Breast epithelium (tissue), 4 donors: ENCODE measurements at places on chromosomes 4 and X. TPM values are rescaled to one million over a fixed set of nuclear protein-coding genes. Genes with fewer than 3 reads are reported as not detected.

DNA sequence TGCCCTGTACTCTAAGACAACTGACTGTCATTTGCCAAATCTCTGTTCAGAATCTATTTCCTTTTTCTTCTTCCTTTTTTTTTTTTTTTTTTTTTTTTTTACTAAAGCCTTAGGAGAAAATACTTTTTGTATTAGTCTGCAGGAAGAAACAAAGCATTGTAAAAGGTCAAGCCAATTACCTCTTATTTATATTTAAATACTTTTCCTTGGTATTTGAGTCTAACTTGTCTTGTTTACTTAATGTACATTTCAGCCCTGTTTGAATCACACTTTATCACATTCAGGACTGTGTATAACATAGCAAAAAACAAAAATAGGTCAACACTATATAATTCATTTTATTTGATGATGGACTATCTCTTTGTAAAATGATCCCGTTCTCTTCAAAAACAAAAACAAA is 262.2 kb downstream of the RPA4 start:
- no peak overlapping the region for H3K4me3 ChIP-seq
- DNase-seq, result no peak
- H3K27ac ChIP-seq, result no peak overlapping the region
- H3K36me3 ChIP-seq, result no peaks in the 10 kb centered on the region
- no peaks in the 10 kb centered on the region for H3K4me1 ChIP-seq

DNA sequence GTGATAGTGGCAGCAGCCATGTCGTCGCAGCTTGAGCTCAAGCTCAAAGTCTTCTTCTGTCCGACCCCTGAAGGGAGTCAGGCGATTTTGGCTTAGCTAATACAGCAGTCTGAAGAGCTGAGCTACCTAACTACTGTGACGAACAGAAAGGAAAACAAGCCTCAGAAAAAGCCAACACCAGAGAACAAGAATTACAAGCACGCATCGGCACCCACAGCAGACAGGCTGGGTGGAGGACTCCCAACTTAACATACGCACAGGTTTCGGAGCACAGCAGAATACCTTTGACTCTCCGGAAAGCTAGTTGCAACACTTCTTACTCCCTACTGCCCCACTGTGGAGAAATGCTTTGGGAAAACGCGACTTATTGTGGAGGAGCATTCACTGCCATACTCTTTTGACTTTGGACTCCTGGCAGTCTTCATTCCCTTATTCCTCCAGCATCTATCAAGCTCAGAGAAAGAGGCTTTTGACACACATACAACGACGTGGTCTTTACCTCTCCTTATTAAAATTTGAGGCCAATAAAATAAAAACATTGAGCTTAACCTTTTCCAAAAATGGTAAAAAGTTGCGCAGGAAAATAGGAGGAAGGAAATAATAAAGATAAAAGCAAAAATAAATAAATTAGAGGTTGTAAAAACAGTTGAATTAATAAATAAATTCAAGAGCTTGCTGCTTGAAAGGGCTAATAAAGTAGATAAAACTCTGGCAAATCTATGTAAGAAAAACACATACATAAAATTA is 41.3 kb upstream of the GPC3 start:
- no peaks in the 10 kb centered on the region for H3K4me1 ChIP-seq
- H3K27me3 ChIP-seq, result no peaks in the 10 kb centered on the region
- H3K36me3 ChIP-seq, result no peaks in the 10 kb centered on the region
- DNase-seq, result peak; percentile 23
- H3K27ac ChIP-seq, result no peak overlapping the region
- peak overlapping the region; percentile 32 for H3K4me3 ChIP-seq

DNA sequence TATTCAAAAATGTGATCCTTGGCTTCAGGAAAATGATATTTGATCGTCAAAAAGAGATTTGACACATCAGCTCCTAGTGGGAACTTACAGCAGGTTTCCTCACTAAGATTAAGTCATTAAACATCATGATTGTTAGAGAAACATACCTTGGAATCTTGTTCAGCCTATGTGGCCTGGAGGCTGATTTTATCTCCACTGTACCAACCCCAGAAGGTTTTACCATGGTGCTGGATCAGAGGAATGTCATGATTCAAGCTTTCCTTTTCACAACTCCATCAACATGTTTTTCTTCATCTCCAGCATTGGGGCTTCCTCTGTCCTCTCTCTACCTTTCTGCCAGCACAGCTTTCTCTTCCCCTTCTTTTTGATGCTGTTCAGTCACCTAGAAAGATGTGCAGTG is 68.4 kb upstream of the MID1IP1 start:
- no peaks in the 10 kb centered on the region for H3K36me3 ChIP-seq
- H3K27ac ChIP-seq, result no peak overlapping the region
- peaks cover 32% of the 10 kb centered on the region for H3K27me3 ChIP-seq

DNA sequence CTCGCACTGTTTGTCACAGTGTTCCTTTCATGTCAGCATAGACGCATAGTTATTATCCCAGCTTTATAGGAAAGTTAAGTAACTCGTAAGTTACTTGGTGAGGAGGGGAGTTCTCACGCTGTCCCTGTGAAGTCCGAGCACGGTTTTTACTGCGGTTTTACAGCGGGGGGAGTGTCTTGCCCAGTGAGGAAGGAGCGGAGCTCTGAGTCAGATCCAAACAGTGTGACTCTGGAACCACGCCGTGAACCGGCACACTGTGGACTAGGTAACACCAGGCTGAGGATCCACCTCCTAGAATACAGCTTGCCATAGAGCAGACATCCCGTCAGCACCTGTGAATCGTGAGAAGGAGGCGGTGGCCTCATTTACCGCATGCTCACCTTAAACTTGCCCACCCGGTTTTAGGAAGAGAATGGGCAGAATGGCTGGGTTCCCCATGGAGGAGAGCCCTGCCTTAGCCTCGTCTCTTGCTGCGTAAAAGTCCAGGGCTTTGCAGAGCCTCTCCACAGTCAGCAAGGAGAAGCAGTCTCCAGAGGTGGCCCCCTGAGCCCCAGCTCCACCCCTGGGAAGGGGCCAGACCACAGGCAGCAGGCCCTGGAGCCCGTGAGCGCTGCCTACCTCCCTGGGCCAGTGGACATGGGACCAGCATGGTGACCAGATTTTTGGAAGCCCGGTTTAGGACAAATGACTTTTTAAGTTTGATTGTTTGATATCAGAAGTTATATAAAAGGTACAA is 40.2 kb upstream of the HGFAC start:
- H3K36me3 ChIP-seq, result no peaks in the 10 kb centered on the region
- no peak for DNase-seq
- H3K4me3 ChIP-seq, result no peak overlapping the region

GRCh38 chrX:123153846-123154335 is 30.2 kb upstream of the GRIA3 start:
- H3K27ac ChIP-seq, result no peak overlapping the region

GRCh38 chr4:105196523-105197145 is 50.0 kb downstream of the TET2 start:
- H3K27me3 ChIP-seq, result no peaks in the 10 kb centered on the region
- H3K4me1 ChIP-seq, result no peaks in the 10 kb centered on the region
- no peaks in the 10 kb centered on the region for H3K36me3 ChIP-seq
- H3K4me3 ChIP-seq, result no peak overlapping the region
- H3K27ac ChIP-seq, result no peak overlapping the region

DNA sequence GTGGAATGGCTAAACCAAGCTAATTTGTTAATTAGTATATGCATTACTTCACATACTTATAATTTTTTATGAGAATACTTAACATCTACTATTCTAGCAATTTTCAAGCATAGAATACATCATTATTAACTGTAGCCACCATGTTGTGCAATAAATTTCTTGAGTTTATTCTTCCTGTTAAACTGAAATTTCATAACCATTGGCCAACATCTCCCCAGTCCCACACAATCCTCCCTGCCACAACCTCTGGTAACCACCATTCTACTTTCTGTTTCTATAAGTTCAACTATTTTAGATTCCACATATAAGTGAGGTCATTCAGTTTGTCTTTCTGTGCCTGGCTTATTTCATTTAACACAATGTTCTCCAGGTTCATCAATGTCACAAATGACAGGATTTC is 208.5 kb downstream of the PPP4R3C start:
- no peak for DNase-seq
- H3K27ac ChIP-seq, result no peak overlapping the region
- H3K4me3 ChIP-seq, result no peak overlapping the region
- H3K4me1 ChIP-seq, result no peaks in the 10 kb centered on the region
- H3K36me3 ChIP-seq, result no peaks in the 10 kb centered on the region
- H3K27me3 ChIP-seq, result no peaks in the 10 kb centered on the region

DNA sequence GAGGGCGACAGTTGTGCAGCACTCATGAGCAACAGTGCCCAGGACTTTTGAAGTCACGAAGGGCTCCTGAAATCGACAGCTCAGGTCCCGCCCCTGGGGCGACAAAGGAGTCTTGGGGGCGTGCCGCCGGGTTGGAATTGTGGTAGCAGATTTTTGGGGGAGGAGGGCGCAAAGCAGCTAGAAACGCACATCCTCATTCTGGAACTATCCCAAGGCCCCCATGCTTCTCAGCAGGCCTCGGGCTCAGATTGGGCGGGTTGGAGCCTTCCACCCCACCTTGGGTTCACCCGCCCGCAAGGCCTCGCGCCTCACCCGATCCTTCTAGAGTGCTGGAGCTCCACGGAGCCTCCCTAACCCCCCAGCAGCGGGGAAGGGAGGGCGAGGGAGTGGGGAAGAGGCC is 85.5 kb downstream of the HPRT1 start:
- no peak overlapping the region for H3K4me3 ChIP-seq
- no peaks in the 10 kb centered on the region for H3K36me3 ChIP-seq
- H3K4me1 ChIP-seq, result no peaks in the 10 kb centered on the region
- H3K27me3 ChIP-seq, result peaks cover 80% of the 10 kb centered on the region
- no peak overlapping the region for H3K27ac ChIP-seq

DNA sequence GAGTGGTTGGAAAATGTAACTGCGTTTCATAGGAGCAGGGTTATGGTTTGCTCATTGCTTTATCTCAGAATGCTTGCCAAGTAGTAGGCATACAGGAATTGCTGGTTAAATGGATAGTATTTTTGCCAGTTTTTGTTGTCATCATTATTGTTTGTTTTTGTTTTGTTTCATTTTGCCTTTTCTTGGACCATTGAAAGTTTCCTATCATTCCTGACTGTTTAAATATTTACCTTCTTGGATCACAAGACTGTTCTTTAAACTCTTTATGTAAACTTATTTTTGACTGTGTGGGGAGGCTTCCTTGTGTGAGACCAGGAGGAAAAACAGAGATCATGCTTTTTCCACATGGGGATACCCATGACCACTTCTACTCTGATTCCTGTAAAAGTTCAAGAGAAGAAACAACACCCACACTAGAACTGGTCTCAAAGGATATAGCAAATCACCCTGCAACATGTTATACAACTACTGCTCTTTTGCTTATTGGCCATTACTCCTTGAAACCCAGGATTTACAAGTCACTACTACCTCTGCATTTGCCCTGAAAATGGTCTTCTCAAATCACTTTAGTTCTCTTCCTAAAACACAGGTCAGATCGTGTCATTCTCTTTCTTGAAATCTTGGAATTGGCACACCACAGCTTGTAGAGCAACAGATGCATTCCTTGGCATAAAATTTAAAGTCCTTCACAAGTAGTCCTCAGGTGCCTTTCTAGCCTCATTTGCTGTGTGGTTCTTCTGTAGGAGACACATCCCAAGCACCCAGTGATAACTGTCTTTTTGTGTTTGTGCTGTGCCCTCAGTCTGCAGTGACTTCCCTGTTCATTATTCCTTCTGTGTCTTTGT is 51.3 kb downstream of the FNIP2 start:
- no peak overlapping the region for H3K27ac ChIP-seq
- no peaks in the 10 kb centered on the region for H3K27me3 ChIP-seq
- DNase-seq, result no peak
- H3K4me3 ChIP-seq, result no peak overlapping the region
- H3K36me3 ChIP-seq, result no peaks in the 10 kb centered on the region
- peaks cover 7% of the 10 kb centered on the region for H3K4me1 ChIP-seq

DNA sequence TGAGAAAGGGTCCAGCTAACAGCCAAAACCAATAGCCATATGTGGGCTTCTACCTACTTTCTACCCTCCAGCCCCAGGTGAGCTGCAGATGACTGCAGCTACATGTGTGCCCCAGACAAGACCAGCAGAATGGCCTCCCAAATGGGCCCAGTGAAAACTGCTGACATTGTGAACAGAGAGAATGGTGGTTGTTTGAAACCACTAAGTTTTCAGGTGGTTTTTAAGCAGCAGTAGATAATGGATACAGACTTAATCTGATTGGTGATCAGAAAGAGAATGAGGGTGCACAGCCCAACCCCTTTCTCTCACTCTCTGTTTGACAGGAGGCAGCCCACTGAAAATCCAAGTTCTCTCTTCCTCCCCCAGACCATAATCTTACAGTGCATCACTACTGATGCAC is 42.5 kb upstream of the BBS12 start:
- H3K27me3 ChIP-seq, result no peaks in the 10 kb centered on the region
- H3K36me3 ChIP-seq, result no peaks in the 10 kb centered on the region
- DNase-seq, result no peak
- H3K4me1 ChIP-seq, result no peaks in the 10 kb centered on the region
- H3K27ac ChIP-seq, result no peak overlapping the region
- no peak overlapping the region for H3K4me3 ChIP-seq

DNA sequence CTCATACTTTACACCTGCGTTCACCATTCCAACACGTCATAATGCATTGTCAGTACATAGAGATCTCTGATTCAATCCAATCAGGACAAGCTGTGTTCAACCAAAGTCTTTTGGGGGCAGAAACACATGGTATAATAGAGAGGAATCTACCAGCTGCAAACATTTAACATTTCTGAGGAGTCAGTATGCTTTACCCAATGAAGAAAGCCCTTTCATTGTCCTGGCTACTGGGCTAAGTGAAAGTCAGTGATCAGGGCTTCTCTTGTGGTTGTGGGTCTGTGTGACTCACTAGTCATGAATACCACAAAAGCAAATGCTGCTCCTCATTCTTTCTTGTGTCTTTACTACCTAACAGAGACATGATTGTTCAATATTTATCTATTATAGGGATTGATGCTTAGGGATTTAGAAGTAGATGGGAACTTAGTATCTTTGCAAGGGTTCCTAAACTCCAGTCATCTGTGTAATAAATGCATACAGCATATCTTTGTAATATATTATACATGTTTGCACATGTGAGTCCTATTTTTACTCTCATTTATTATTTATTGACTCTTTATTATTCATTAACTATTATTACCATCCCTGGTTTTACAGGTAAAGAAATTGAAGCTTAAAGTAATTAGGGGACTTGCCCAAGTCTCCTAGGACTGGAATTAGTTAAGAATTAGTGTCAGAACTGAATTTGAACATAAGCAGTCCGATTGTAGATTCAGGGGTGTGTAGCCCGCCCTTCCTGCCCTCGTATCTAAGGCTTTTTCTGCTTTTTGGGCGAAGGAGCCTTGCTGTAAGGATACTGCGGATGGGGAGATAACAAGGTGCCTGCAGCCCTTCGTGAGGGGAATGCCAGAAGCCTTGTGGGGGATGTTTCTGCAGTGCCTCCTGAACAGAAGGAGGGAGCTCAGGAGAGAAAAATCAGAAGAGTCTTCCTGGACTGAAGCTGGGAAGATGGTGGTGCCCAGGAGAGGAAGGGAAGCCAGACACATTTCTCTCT is 353.1 kb upstream of the BOD1L1 start:
- no peaks in the 10 kb centered on the region for H3K36me3 ChIP-seq
- DNase-seq, result no peak
- H3K27me3 ChIP-seq, result no peaks in the 10 kb centered on the region
- no peak overlapping the region for H3K27ac ChIP-seq

- H3K36me3 ChIP-seq, result no peaks in the 10 kb centered on the region
- no peak overlapping the region for H3K27ac ChIP-seq
- H3K4me1 ChIP-seq, result no peaks in the 10 kb centered on the region
- no peaks in the 10 kb centered on the region for H3K27me3 ChIP-seq
- H3K4me3 ChIP-seq, result no peak overlapping the region
Measured at GRCh38 chr4:187615972-187616371, 379.6 kb upstream of the ZFP42 start.

- peak overlapping the region; percentile 70 for H3K27ac ChIP-seq
- H3K4me3 ChIP-seq, result peak overlapping the region; percentile 13
- peak; percentile 77 for DNase-seq
- no peaks in the 10 kb centered on the region for H3K36me3 ChIP-seq
Measured at GRCh38 chr4:1043651-1044468, 32.4 kb downstream of the FGFRL1 start.

The TRIML1 gene
- not detected for total RNA-seq

The TIMP1 gene
- 180 TPM for total RNA-seq

The PLP1 gene
- total RNA-seq, result 3.4 TPM

The MAGEB16 gene
- not detected for total RNA-seq
